Fibroblast of lung (primary cell): ENCODE measurements at places on chromosomes 7 and 10. TPM values are rescaled to one million over a fixed set of nuclear protein-coding genes. Genes with fewer than 3 reads are reported as not detected.

The RELN gene
- 0.33 and 1.8 TPM in 2 replicates for total RNA-seq

The CCDC172 gene
- not detected in 2 replicates for total RNA-seq

DNA sequence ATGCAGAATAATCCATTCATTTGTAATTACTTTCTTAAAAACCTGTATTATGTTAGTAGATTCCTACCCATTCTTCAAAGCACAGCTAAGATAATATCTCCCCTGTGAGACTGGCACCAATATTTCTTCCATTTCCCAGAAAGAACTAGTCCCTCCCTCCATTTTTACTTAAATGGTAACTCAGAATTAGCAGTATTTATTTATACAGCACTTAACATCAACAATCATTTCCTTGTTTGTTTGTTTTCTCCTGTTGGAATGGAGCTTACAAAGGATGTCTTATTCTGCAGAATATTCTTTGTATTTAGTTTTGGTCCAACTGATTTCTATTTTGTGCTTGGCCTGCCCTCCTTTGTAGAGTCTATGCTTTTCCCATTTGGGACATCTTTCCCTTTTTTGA is 32.1 kb upstream of the PTPN12 start:
- no peaks in the 10 kb centered on the region for H3K4me1 ChIP-seq
- no peaks in the 10 kb centered on the region for H3K27me3 ChIP-seq
- DNase-seq, result no peak
- no peaks in the 10 kb centered on the region for H3K36me3 ChIP-seq
- H3K4me3 ChIP-seq, result no peak overlapping the region

DNA sequence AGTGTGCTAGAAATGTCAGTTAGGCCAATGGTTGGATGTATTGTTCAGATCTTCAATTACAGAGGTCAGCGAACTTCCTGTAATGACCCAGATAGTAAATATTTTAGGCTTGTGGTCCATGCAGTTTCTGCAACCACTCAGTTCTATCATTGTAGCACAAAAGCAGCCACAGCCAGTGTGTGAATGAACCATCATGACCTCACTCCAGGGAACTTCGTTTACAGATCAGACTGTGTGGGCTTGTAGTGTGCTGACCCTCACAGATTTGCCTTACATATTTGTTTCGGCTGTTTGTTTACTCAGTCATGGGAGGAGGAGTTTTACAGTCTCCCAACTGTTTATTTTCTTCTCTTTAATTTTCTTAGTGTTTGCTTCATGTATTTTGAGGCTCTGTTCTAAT is 55.4 kb downstream of the LANCL2 start:
- no peaks in the 10 kb centered on the region for H3K27me3 ChIP-seq
- peak; percentile 13 for DNase-seq
- no peak overlapping the region for H3K4me3 ChIP-seq
- H3K27ac ChIP-seq, result no peak overlapping the region
- H3K36me3 ChIP-seq, result no peaks in the 10 kb centered on the region
- peaks cover 12% of the 10 kb centered on the region for H3K4me1 ChIP-seq

- no peaks in the 10 kb centered on the region for H3K36me3 ChIP-seq
- peaks cover 18% of the 10 kb centered on the region for H3K4me1 ChIP-seq
- H3K27me3 ChIP-seq, result peaks cover 9% of the 10 kb centered on the region
- H3K27ac ChIP-seq, result no peak overlapping the region
- no peak for DNase-seq
These were observed 3.2 kb upstream of the VSIR start for GRCh38 chr10:71776481-71776925.

The C7orf57 gene
- total RNA-seq, result not detected in 2 replicates

GRCh38 chr7:143463556-143463955 is 14.1 kb upstream of the TAS2R41 start:
- peaks cover 3% of the 10 kb centered on the region for H3K4me1 ChIP-seq
- no peak overlapping the region for H3K27ac ChIP-seq
- no peaks in the 10 kb centered on the region for H3K36me3 ChIP-seq
- DNase-seq, result no peak
- no peaks in the 10 kb centered on the region for H3K27me3 ChIP-seq

The ECHDC3 gene
- 16.2 and 17.7 TPM in 2 replicates for total RNA-seq

DNA sequence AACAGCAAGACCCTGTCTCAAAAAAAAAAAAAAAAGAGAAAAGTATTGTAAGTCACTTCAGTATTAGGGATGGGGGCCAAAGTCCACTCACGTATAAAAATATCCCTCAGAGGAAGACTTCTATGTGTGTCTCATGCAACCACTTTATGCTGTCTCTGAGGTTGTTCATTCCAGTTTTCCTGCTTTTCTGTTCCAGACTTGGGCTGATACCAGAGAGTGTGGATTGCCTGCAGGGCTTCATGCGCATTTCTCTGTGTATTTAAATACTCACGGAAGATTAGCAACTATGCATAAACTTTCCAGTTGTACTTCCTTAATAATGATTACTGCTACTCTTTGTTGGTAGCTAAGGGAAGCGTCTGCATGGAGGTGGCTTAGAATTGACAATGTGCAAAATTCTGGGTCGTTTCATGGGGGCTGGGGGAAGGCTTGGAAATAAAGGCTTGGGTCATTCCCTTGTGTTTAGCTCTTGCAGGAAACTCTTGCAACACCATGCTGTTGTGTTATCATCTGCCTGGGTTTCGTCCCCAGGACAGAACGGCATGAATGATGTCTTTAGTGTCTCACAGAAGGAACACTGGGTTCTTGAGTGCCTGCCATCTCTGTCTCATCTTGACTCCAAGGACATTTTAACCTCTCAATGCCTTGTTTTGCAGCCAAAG is 54.1 kb downstream of the KIAA1217 start:
- H3K27me3 ChIP-seq, result no peaks in the 10 kb centered on the region
- DNase-seq, result no peak
- no peak overlapping the region for H3K4me3 ChIP-seq
- no peaks in the 10 kb centered on the region for H3K4me1 ChIP-seq
- no peak overlapping the region for H3K27ac ChIP-seq

DNA sequence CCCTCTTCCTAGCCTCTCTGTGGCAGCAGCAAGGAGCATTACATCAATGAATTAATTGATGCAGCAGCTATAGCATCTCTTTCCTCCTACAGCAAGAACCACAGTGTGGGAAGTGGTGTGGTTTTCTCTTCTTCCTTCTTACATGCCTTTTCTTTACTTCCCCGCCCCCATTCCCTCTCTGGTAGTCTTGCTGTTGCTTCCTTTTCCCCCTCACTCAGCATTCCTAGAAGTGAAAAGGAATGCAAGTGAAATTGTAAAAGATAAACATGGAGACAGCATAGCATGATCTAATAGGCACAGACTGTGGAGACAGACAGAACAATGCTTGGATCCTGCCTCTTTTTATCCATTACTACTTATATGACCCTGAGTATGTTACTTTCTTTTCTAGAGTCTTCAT is 370.5 kb upstream of the BMPER start:
- DNase-seq, result no peak
- H3K36me3 ChIP-seq, result no peaks in the 10 kb centered on the region
- no peaks in the 10 kb centered on the region for H3K27me3 ChIP-seq
- H3K4me1 ChIP-seq, result no peaks in the 10 kb centered on the region
- H3K27ac ChIP-seq, result no peak overlapping the region

GRCh38 chr10:67864607-67865371 is 19.7 kb upstream of the SIRT1 start:
- no peaks in the 10 kb centered on the region for H3K36me3 ChIP-seq
- no peak for DNase-seq
- H3K4me3 ChIP-seq, result no peak overlapping the region
- no peaks in the 10 kb centered on the region for H3K27me3 ChIP-seq
